ENCODE measurements at places on chromosomes 4 and X. TPM values are rescaled to one million over a fixed set of nuclear protein-coding genes. Genes with fewer than 3 reads are reported as not detected.

GRCh38 chr4:189069772-189070171 is 870.9 kb upstream of the FRG1 start:
- DNase-seq: no peak

DNA sequence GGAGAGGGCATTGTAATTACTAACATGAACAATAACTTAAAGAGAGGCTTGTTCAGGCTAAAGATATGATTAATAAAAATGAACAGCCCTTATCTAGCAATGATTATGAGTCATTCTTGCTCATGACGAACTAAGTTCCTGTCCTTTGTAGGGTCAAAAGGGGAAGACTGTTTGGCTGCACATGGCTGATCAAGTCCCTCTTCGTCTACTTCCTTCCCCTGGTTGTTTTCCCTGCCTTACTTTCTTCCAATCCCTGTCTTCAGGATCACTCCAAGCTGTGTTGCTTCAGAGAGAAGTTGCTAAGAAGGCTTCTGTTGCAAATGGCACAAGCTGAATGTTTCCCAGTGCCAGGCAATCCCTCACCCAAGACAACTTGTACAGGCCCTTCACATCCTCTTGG is 115.0 kb upstream of the HS3ST1 start:
- no peak for DNase-seq

- DNase-seq: no peak
Observed at GRCh38 chr4:90060039-90060438, 67.2 kb upstream of the CCSER1 start.

The TMEM31 gene
- total RNA-seq: not detected

The SPATA4 gene
- 0.72 TPM for total RNA-seq

- DNase-seq: no peak
Observed at GRCh38 chrX:46645614-46646013, 72.0 kb downstream of the CHST7 start.

The TBC1D9 gene
- total RNA-seq: 19.4 TPM

- no peak for DNase-seq
Observed at GRCh38 chr4:105637408-105638176, 70.9 kb downstream of the INTS12 start.

DNA sequence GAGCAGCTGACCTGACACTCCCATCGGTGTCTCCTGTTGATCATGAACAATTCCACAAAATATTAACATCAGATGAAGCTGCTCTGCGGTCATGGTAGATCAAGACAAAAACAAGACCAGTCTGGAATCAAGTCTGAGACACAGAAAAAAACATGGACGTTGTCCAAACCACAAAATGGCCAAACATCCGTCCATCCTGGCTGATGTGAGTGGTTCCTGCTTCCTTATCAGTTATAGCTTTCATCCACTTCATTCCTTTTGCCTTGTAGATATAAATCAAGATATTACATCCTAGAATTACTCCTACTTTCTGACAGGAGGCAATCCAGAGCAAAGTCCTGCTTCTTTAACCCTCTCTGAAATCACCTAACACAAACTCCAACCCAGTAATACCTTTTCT is 28.8 kb upstream of the PCSK1N start:
- no peak for DNase-seq

DNA sequence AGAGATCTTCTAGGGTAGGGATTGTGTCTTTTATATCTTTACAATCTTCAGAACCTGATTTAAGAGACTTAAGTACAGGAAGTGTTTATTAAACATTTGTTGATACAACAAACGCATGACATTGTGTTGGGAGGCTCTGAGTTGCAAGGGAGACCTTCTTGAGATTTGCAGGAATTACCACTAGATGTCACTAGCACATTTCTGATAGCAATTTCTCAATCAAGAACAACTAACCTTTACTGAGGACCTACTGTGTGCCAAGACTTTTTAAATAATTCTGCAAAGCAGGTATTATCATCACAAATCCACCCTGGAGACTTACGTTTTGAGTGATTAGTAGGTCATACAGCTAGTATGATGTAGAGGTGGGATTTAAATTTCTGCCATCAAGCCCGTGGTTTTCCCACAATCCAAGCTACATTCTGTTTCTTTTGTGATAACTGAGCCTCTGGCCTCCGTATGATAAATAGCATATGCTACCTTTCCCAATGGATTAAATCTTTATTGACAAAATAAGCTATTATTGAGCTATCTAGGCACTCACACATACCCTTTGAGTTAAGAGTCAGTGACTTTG is 986.0 kb downstream of the CCSER1 start:
- peak; percentile 79 for DNase-seq

GRCh38 chrX:3485727-3486126 is 139.3 kb upstream of the MXRA5 start:
- no peak for DNase-seq

GRCh38 chrX:103847174-103847870 is 15.3 kb upstream of the RAB9B start:
- no peak for DNase-seq

- DNase-seq: no peak
Observed at GRCh38 chr4:2630556-2631273, 94.3 kb downstream of the FAM193A start.

- no peak for DNase-seq
Observed at GRCh38 chrX:108332281-108332680, 105.9 kb downstream of the COL4A6 start.

The F11 gene
- total RNA-seq: not detected

The HSFX4 gene
- total RNA-seq: not detected

The VEGFD gene
- 0.36 TPM for total RNA-seq

- DNase-seq: no peak
Observed at GRCh38 chr4:15771216-15772058, 6.7 kb upstream of the CD38 start.

The EXOC1 gene
- 56.0 TPM for total RNA-seq

DNA sequence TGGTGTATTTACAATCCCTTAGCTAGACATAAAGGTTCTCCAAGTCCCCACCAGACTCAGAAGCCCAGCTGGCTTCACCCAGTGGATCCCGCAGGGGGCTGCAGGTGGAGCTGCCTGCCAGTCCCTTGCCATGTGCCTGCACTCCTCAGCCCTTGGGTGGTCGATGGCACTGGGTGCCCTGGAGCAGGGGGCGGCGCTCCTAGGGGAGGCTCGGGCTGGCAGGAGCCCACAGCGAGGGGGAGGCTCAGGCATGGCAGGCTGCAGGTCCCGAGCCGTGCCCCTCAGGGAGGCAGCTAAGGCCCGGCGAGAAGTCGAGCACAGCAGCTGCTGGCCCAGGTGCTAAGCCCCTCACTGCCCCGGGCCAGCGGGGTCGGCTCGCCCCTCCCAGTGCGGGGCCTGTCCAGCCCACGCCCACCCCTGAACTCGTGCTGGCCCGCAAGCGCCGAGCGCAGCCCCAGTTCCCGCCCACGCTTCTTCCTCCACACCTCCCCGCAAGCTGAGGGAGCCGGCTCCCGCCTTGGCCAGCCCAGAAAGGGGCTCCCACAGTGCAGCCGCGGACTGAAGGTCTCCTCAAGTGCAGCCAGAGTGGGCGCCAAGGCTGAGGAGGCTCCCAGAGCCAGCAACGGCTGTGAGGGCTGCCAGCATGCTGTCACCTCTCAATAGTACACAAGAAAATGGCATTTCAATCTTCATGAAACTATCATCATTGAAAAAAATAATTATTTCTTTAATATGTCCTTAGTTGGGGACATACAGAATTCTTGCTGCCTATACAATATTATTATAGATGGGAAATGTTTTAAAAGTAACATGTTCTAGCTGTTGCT is 189.1 kb downstream of the SLC7A11 start:
- no peak for DNase-seq

The PDCL2 gene
- total RNA-seq: not detected

DNA sequence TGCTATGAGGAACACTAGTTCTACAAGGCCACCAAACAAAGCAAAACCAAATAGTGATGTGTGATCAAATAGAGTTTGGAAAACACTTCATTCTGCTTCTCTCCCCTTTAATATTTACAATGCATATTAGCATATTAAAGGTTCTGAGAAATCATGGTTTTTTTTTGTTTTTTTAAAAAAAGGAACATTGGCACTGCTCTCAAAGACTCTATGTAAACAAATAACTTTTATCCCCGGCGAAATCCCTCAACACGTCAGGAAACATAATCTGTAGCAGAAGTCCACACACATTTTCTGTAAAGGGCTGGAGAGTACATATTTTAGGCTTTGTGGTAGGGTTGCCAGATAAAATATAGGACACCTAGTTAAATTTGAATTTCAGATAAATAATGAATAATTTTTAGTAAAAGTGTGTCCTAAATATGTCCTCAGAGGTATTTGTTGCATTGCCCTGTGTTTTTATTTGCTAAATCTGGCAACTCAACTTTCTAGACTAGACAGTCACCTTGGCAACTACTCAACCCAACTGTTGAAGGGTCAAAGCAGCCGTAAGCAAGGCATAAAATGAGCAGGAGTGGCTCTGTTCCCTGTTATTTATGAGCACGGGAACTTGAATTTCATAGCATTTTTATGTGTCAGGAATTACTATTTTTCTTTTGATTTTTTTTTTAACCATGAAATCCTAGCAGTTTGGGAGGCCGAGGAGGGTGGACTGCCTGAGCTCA is 8.6 kb downstream of the SPATA4 start:
- DNase-seq: no peak

DNA sequence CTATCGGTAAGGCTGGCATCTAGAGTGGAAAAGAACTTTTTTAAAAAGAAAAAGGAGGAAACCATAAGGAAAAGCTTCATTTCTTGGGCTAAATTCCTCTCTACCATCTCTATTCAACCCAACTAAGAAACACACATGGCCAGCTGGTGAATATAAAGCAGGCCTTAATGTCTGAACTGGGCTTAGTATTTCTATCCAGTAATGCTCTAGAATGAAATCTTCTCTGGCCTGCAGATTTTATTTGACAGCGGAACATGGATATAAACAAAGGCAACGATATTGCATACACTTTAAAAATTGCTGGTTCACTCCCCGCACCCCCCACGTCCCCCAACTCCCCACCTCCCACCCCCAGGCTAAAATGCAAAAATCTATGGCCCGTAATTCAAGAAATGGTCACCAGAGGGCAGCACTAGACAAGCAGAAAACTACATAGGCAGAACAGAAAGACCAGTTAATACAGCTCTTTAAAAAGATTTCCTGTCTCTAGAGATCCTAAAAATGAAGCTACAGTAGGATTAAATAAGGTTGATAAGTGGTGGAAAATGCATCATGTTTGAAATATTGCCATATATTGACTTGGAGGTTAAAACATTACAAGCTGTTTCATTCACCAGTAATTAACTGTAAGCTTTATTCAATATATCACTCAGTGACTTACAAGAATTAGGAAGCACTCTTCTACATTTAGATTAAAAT is 155.2 kb upstream of the GALNT7 start:
- peak; percentile 38 for DNase-seq

- DNase-seq: no peak
Observed at GRCh38 chr4:184019667-184020623, 114.8 kb downstream of the STOX2 start.

GRCh38 chr4:187124331-187124730 is 400.7 kb upstream of the FAT1 start:
- no peak for DNase-seq

The CLNK gene
- not detected for total RNA-seq

DNA sequence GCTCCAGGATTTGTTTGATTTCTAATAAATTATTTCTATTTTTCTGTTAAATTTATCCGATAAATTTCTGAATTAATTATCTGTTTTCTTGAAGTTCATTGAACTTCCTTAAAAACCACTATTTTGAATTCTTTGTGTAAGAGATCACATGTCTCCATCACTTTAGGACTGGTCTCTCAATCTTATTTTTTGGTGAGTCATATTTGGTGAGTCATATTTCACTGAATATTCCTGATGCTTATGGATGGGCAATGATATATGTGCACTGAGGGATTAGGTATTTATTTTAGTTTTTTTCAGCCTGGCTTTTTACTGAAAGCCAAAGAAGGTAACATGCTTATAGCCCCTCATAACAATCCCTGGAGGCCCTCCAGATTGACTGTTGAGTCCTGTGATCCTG is 48.5 kb upstream of the IL15 start:
- DNase-seq: no peak

The BEND2 gene
- not detected for total RNA-seq

DNA sequence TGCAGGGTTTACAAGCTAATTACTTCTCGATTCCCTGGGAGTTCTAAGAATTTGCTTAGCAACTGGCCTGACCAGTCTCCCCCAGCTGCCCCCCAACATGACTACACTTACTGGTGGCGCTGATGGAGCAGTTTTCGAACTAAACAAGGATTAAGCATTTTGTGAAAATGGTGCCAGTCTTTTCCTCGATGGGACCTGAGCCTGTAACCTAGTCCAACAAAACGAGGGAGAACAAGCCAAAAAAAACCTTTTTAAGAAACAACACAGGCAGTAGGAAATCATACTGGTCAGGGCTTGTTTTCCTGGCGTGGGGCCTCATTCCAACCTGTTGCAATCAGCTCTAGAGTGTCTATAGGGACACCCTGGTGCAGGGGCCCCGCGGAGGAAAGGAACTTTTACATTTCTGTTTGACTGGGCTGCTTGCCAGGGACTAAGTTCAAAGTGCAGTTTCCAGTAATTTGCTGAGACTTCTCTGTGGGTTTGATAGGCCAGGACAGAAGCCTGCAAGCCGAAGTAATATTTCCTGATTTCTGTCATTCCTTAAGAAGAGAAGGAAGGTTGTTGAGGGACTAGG is 158.7 kb downstream of the SPRY1 start:
- peak; percentile 77 for DNase-seq

The DAPP1 gene
- total RNA-seq: not detected

- DNase-seq: no peak
Observed at GRCh38 chr4:71974681-71975080, 57.1 kb upstream of the NPFFR2 start.

DNA sequence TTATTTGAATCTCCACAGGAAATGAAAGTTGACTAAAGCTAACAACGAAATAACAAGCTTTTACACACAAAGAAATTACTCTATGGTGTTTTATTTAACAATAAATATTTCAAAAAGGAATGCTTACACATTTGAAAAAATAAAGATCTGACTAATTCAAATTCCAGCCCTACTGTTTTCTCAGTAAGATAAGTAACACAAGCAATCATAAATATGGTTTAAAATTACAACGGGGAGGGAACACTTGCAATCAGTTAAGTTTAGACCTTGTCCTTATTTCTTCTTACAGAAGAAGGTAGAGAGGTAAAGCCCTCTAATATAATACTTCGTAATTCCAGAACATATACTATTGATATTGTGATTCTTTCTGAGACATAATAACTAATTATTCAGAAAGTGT is 158.5 kb downstream of the DHX15 start:
- DNase-seq: peak; percentile 82

- DNase-seq: peak; percentile 45
Observed at GRCh38 chr4:184722798-184723197, 11.1 kb downstream of the CENPU start.

GRCh38 chr4:104353481-104353880 is 141.2 kb downstream of the CXXC4 start:
- no peak for DNase-seq

DNA sequence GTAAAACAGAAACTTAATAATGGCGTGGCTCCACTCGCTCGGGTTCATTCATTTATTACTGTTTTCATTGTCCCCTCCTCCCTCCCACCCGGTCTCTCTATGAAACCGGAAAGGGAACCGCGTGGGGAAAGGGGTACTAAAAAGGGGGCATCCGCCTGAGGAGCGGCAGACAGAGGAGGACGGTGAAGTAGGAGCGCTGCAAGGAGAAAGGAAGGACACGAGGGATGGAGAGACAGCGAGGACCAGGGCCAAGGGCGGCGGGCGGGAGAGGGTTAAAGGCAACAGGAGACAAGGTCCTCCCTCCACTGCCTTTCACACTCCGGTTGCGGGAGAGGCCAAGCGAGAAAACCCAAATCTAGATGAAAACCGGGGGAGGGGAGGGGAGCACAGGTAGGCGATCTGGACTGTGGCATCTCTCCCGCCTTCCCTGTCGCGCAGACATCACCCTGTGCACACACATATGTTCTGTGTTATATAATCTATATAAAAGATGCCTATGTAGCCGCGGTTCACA is 829 bp downstream of the ELOVL6 start:
- peak; percentile 87 for DNase-seq

The GAK gene
- 48.9 TPM for total RNA-seq

Data from osteoblast (primary cell).